CD4-positive, alpha-beta T cell treated with Interleukin-10 for 1 hour (primary cell): ENCODE measurements at places on chromosomes 6 and 20.

- DNase-seq: no peak
These were observed 345.2 kb downstream of the GJA1 start for GRCh38 chr6:121780325-121781321.

DNA sequence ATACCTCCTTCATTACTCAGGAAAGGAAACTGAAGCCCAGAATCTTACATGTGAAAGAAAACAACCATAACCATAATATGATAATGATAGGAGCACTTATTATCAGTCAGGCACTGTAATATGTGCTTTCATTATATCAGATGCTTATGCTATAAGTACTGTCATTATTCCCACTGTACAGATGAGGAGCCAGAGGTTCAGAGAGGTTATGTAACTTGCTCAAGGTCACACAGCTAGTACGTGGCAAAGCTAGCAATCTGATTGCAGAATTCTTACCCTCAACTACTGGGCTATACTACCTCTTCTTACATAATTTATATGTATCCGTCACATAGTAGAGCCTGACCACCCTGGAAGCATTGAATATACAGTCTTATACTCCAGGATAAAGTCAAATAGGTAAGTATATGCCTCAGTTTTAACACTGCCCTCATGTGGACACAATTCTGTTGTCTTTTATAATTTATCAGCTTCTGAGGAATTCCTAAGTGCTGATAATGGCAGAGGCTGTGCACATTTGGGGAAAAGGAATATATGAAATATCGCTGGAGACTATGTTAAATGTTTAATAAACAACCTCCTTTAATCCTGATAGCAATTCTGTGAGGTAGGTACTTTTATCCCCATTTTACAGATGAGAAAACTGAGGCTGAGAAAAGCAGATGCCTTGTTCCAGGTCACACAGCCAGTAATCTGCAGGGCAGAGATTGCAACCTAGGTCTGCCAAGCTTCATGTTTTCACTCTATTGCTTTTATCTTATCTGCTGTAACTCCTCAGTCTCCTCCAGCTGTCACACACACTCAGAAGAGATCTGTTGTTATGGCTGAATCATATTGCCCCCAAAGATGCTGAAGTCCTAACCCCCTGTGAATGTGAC lies 13.4 kb downstream of the BCAS1 start:
- no peak for DNase-seq

DNA sequence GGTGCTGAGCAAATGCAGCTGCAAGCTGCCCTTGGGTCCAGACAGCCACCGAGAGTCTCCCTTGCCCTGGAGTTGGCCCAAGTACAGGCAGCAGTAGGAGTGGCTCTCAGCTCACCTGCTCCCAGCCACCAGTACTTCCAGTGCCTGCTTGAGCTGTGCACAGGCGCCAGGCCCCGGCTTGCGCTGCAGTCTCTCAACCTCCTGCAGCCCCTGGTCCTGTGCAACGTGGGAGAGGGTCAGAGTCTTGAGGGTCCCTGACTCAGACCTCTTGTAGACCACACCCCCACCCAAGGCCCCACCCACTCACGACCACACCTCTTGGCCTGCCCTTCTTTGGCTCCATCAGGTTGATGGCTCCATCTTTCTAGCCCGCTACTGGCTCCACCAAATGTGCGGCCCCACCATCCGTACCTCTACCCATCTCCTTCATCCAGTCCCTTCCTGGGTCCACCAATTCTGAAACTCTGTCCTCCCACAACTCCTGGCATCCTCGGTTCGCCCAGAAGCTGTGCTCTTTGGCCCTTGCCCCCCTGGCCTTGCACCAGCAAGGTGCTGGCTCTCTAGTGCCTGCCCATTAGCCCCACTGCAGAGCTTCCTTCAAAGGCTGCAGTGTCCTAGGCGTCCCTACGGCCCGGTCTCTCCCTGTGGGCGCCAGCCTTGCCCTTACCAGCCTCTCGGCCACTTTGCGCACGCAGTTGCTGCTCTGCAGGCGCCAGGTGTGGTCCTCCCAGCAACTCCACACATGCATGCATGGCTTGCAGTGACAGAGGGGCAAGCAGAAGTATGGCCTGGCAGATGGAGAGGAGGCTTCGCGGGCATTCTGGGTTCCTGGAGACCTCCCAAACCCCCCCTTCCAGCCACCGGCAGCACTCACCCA lies 16.5 kb upstream of the SPAG4 start:
- no peak for DNase-seq

DNA sequence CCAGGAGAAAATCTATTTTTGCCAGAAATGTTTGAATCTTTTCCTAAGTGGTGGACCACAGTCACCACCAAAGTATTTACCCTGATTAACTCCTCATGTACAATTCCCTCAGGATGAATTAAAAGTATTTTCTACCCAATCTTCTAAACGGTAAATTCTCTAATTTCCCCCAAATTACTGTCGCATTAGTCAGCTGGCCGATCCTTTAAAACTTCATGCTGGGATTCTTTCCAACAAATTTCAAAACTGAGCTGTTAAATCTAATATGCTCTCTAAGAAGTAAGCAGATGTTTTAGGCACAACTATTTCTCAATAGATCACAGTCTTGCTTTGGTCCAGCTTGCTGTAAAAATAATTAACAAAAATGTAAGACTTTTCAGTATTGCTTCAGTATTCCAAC lies 447.2 kb downstream of the FRK start:
- DNase-seq: no peak

DNA sequence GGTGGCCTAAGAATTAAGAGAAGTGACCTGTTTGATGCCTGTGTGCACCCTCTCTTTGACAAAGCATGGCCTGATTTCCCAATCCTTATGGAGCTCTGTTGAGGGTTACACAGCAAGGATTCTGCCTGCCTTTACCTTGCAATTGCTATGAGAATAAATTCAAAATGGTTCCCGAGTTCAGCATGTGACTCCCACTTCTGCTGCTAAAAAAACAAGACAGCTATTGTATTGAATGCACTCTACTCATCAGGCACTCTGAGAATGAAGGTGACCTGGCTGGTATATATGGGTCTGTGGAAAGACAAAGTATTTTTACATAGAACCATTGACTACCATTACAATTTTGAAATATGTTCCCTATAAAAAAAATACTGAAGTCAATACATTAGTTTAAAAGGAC lies 190.3 kb downstream of the ATXN1 start:
- DNase-seq: no peak

GRCh38 chr6:6565069-6565468 lies 23.5 kb upstream of the LY86 start:
- no peak for DNase-seq

GRCh38 chr6:154430481-154430919 lies 73.9 kb upstream of the IPCEF1 start:
- no peak for DNase-seq

DNA sequence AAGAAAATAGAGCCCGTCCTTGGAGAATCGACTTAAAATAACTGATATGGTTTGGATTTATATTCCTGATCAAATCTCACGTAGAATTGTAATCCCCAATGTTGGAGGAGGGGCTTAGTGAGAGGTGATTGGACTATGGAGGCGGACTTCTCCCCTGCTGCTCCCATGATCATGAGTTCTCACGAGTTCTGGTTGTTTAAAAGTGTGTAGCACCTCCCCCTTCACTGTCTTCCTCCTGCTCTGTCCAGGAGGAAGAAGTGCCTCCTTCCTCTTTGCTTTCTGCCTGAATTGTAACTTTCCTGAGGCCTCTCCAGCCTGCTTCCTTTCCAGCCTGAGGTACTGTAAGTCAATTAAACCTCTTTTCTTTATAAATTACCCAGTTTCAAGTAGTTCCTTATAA lies 529.2 kb downstream of the HAO1 start:
- no peak for DNase-seq

DNA sequence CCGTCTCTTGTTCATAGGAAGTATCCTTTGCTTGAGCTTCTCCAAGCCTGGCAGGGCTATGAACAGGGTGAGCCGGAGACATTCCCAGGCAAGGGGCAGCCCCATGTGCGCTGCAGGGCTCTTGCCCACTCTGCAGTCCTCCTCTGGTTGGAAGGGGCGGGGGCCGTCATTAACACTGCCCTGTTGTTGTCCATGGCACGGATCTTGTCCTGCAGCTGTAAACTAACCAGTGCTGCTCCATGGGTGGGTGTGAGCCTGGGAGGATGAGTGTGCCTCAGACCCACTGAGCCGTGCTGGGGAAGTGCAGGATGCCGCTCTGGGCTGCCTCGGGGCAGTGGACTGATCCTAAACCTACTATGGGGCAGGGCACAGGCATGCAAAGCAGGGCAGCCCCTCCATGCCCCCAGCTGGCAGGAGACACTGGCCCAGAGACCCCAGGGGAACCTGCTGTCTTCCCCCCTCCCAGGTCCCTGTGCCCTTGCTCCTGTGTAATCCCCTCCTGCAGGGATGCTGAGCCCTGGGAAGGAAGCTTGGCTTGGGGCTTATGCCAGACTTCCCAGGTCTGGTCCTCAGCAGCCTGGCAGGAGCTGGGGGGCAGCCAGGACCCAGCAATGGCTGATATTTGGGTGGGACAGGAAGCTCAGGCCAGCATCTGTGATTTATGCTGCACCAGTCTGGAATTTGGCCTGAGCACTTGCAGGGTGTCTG lies 8.5 kb downstream of the EBF4 start:
- DNase-seq: no peak

DNA sequence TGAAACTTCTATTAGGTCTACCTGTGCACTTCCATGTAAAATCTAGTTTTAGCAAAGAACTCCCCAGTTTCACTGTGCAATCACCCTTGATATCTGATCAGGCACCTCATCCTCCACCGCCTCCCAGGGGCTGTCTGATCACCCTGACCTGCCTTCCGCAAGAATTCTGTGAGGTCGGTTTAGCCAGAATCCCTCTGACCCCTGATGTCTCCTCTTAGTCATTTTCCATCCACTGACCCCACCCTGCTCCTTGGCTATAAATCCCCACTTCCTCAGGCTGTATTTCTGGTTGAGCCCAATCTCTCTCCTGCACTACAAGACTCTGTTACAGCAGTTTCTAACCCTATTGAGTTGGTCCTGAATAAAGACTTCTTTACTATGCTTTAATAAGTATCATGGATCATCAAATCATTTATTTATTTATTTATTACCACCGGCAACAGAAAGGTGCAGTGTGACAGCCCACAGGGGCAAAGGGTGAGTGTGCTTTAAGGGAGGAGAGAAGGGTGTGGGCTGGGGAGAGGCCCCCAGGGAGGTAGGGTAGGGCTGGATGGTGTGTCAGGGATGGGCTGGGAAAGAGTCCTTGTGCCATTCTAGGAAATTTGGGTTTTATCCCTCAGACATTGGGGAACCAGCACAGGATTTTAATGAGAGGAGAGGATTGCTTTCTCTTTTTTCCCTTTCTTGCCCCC lies 11.2 kb upstream of the SERPINB6 start:
- no peak for DNase-seq

- DNase-seq: peak; percentile 92
These were observed at the start of gene RANBP9 for GRCh38 chr6:13711733-13712598. Gene RANBP9, minus strand, starts transcription at chr6:13711835. Its CDS starts 330 bp downstream, at chr6:13711505.

DNA sequence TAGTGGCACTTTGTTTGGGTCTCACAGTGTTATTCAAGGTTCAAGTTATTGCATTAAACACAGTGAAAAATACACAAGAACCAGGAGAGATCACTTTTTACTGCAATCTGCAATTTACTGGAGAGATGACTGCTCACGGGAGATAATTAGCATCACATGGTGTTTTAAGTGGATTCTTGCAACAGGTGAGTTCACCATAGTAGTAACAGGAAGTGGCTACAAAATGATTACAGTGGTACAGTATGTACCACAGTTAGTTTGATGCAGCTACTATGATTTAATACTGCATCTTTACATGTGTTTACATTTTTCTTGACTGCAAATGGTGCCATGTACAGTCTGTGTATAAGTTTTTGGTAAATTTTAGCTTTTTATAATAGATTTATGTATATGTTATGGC lies 96.5 kb upstream of the SCP2D1 start:
- DNase-seq: no peak

DNA sequence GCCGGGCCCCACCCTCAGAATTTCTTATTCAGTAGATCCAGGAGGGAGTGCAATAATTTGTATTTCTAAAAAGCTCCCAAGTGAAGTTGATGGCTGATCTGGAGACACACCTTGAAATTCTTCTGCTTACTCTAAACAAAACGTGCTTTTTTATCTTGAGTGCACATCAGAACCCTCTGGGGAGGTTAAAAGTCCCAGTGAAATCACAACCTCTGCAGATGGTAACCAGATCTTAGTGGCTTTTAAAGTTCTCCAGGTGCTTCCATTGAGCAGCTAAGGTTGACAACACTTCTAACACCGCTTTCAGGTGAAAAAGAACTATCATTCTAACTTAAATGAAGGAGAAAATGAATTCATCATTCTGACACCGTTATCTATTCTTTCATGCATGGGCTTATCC lies 45.6 kb upstream of the ESR1 start:
- no peak for DNase-seq

- peak; percentile 75 for DNase-seq
These were observed 36.4 kb downstream of the HLA-DPB1 start for GRCh38 chr6:33112148-33112547.

GRCh38 chr6:8131265-8131897 lies 29.0 kb upstream of the EEF1E1 start:
- DNase-seq: peak; percentile 27

DNA sequence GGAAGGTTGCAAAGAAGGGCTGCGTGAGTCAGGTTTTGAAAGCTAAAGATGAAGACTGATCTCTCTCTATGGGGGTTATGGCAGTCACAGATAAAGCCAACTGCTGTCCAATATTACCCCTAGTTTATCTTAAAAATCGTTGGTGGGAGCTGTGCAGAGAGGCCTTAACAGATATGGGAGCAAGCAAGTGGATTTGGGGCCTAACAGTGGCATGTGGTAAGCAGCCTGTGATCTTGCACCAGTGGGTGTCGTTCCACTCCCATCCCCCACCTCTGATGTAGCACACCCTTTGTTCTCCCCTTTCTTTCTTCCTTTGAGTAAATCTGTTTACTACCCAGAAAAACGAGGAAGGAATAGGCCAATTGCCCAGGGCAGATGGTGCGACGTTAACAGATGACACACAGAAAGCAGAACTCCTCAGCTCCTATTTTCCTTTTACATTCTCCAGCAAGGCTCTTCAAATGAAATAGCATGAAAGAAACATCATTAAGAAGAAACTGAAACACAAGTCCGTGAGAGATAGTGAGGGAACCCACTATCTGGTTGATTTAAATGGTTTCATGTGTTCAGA lies 274.1 kb upstream of the CITED2 start:
- no peak for DNase-seq

DNA sequence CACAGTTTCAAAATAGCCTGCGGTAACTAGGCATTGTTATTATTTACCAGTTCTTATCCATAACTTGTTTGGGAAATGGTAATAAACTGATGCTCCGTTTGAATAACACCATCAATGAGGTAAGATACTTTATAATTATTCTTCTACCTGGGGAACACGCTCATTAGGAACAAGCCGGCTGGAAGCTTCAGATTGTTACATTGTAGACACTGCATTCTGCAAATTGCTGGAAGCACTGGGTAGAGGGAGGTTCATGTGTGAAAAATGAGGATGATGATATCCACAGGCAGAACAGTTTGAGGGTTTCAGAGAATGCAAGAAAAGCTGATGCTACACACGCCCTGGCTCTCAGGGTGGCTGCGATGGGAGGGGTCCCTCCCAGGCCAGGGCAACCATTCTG lies 560.6 kb upstream of the AGPAT4 start:
- DNase-seq: no peak

- DNase-seq: peak; percentile 47
These were observed 44.2 kb upstream of the SUPT3H start for GRCh38 chr6:45421709-45422502.

GRCh38 chr6:36139991-36140710 lies 9.8 kb downstream of the MAPK13 start:
- no peak for DNase-seq
